NCI-H187 (cell line): ENCODE measurements at places on chromosomes 6 and 20.

DNA sequence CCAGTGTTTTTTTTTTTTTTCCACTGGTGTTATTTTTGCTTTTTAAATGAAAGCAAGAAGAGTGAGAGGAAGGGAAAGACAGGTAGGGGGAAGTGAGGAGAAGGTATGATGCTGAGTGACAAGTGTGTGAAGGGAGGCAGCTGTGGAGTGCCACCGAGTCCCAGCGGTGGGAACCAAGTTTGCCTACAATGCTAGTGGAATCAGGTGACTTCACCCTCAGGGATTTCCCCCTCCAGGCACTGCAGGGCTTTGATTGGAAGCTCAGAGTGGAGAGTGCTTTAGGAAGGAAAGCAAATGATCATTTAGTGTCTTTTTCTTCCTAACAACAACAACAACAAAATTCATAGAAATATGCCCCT lies 120.5 kb upstream of the ENPP5 start:
- no peak for DNase-seq

- DNase-seq: no peak
Measured at GRCh38 chr6:15392182-15392581, 146.3 kb downstream of the JARID2 start.

- DNase-seq: no peak
Measured at GRCh38 chr20:8974009-8974708, 94.7 kb upstream of the PLCB4 start.

- DNase-seq: no peak
Measured at GRCh38 chr6:90859056-90859455, 272.2 kb upstream of the MAP3K7 start.

GRCh38 chr6:94376876-94377275 lies 957.5 kb upstream of the EPHA7 start:
- DNase-seq: no peak

DNA sequence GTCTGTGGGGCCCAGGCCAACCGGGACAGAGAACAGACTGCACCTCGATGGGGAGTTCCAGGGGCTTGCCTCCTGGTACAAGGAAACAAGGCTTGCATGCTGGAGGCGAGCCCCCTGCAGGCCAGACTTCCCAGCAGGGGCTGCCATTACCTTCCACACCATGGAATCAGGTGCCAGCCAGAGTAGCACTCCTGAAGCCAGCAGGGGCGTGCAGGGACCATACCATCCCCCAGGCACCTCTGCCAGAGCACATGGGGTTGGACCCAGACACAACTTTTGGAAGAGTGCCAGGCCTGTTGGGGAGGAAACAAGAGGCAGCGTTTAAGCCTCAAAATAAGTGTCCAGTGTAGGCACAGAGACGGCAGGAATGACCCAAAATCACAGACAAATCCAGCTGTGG lies 6.5 kb downstream of the DDO start:
- no peak for DNase-seq

DNA sequence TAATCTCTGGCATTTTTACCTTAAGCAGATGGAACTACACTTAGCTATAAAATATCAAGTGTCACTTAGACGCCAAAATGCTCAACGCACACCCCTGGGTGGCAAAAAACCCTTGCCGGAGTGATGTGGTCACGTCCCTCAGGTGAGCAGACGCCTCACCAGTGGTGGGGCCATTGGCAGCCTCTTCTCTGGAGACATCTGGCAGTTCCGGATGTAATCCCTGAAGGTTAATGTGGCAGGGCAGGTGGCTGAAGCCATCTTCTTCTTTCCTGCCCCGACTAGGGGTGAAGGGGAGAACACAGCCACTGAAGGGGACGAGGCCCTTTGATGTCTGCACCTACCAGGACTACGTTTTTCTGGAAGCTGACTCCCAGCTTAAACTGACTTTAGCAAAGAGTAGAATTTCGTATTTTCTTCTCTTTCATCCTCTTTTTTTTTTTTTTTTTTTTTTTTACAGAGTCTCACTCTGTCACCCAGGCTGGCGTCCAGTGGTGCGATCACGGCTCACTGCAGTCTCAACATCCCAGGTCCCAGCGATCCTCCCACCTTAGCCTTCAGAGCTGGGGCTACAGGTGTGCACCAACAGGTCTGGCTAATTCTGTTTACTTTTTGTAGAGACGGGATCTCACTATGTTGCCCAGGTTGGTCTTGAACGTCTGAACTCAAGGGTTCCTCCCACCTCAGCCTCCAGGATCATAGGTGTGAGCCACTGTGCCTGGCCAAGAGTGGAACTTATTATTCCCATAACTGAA lies 152.1 kb downstream of the TTLL2 start:
- no peak for DNase-seq

GRCh38 chr6:28897369-28897745 lies 26.4 kb downstream of the TRIM27 start:
- no peak for DNase-seq

DNA sequence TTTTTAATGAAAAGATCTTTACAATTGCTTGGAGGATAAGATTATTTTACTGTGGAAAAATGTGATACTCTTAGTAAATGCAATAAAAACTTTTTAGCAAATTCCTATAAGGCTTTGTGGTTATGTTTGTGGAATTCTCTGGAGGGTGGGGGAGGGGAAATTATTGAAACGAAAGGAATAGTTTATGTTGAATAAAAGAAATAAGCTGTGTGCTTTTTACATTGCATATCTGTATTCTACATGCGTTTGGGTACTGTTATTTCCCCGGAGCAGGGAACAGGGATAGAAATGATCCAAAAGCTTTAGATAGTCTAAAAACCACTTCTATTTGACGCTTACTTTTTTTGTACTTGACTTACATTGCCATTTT lies 143.8 kb downstream of the SLC16A10 start:
- no peak for DNase-seq

DNA sequence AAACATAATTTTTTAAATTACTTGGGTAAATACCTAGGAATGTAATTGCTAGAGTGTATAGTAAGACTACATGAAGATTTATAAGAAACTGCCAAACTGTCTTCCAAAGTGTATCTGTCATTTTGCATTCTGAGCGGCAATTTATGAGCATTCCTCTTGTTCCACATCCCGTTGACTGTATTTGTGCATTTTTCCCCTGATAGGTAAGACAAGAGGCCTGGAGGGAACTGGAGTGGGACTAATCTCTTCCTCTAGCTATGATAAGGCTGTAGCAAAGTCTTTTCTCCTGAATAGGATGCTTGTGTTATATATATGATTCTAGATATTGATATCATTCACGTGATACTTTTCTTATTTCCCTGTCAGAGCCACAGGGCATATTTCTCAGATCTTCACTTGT lies 1557.5 kb downstream of the GRIK2 start:
- no peak for DNase-seq

DNA sequence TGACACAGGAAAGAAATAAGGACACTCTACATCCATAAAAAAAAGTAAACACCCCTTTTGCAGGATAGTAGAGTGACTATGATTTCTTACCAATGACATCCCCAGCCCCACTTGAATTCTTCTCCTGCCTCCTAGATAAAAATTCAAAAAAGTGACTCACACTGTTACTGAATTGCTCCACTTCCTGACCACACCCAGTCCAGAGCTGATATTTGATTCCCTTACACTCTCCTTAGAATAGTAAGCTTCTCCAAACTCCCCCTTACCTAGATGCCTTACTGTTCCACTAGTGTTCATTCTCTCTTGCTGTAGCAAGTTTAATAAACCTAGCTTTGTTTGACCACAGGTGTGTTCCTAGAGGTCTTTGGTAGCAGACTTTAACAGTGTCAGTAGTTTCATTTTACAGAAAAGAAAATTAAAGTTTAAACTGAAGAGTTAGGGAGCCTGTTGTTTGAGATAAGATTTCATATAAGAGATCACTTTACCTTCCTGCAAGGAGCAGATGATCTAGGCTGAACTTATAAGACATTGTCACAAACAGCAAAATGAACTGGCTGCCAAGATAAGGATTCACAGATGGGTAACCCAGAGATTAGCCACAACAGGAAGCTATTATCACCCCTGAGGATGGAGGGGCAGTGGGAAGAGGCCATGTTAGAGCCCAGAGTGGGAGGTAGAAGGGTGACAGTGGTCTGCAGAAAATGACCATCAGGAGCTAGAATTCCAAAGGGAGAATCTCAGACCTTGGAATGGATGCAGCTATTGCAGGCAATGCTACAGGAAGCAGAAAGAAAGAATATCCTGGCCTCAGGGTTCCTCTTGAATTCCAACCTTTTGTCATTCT lies 28.4 kb upstream of the BTN3A2 start:
- DNase-seq: no peak

- DNase-seq: no peak
Measured at GRCh38 chr20:16662467-16662866, 67.4 kb upstream of the SNRPB2 start.

DNA sequence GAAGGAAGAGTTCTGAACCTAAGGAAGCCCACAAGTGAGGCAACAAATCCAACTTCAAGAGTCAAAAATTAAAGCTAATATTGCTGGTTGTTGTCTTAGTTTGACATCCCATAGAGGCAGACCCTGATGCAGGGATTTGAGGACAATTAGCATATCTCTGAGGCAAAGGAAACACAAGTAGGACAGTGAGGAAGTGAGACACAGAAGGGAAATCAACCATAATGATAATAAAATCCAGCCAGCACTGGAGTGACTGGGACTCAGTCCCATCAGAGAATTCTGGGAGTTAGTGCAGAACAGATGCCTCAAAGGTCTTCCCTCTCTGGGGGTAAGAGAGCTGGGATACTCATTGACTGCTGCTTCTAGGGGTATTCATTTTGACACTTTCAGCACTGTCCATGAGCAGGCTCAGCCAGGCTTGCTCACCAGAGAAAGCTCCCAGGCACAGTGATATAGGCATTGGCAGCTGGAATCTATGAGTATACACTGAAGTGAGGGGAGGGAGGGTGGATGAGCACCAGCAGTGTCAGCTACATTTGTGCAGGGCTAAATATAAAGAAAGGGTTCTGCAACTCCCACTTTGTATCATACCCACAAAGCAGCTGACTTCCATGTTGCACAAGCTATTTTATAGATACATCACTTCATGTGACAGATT lies 43.4 kb upstream of the SPTLC3 start:
- no peak for DNase-seq

DNA sequence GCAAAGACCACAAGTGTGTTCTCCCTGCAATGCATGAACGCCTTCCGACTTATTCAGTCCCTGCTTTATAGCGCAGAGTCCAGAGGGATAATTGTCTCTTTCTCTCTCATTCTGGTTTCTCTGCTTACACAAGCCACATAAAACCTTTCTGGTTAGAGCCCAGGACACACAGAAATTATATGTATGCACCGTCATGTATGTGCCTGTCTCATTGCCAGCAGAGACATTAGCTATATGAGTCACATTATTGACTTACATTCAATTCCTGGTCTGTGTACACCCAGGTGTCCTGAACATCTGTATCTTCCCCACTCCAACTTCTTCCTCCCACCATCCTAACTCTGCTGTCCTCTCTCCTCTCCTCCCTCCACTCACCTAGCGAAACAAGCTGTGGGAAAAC lies 44.0 kb downstream of the LRFN2 start:
- no peak for DNase-seq

DNA sequence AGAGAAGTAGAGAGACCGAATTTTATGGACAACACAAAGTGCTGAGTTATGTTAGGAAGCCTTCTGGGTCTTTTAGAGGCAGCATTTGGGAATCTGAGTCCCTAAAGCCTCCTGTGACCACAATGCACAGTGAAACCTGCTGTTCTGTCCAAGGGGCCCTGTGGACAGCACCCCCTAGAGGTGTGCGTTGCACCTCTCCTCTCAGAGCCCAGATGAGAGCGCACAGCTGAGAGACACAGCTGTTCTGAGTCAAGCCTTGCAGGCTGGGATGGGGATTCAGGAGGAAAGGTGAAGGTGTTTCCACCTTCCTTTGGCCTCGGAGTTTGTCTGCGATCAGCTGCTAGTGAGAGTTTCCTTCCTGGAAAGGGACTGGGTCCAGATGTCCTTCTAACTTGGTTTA lies 13.0 kb downstream of the PCK1 start:
- DNase-seq: no peak

DNA sequence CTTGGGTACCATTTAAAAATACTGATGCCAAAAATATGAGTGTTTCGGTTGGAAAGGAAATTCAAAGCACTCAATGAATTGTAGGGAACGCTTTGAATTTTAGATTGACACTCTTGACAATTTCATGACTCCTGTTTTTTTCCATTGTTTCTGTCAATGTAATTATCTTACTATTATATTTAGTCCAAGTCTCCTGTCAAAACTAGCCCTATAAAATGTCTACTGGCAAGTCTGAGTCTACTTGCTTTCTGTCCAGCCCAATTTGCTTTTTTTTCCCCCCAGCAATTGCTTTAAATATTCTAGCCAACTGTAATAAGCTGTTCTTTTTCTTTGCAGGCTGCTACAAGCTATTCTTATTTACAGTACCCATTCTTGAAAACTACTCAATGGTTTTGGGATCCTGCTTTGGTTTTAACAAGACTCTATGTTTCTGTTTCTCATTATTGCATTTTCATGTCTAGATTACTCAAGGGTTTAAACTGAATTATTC lies 1103.9 kb upstream of the GJE1 start:
- DNase-seq: no peak

DNA sequence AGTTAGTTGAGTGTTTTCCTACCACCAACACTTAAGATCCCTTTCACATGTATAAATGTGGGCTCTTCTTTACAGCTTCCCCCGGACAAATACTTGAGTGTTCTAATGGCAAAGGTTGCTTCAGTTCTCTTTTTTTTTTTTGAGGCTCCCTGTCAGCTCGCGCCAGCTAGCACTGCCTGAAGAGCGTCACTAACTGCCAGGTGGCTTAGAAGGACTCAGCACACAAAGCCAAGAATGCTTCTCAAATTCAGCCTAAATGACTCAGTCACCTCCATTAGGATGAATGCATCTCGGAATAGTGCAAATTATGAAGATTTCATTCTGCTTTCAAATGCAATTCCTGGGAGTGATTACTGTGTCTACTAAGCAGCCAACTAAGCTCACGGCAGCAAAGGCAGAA lies 150.7 kb upstream of the BTBD3 start:
- peak; percentile 36 for DNase-seq

- DNase-seq: no peak
Measured at GRCh38 chr20:34084227-34084923, 27.7 kb downstream of the EIF2S2 start.

DNA sequence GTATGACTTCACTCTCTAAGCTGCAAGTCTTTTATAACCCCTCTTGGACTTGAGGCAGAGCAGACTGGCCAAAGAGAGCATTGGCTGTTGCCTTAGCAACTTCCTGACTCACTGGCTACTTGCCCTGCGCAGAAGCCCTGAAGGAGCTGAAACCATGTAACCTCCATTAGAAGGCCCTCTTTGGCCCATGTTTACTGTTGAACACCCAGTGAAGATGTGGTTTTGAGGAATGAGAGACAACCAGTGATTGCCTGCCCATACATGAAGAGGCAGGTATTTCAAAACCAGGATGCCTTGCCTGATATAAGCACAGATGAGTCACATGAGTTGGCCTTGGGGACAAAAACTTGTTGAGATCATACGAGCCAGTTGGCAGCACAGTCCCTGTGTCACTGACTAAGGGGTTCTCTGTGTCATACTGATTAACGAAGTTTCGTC lies 182.5 kb downstream of the EDN1 start:
- no peak for DNase-seq

GRCh38 chr6:118509009-118509617 lies 39.0 kb upstream of the PLN start:
- DNase-seq: no peak

DNA sequence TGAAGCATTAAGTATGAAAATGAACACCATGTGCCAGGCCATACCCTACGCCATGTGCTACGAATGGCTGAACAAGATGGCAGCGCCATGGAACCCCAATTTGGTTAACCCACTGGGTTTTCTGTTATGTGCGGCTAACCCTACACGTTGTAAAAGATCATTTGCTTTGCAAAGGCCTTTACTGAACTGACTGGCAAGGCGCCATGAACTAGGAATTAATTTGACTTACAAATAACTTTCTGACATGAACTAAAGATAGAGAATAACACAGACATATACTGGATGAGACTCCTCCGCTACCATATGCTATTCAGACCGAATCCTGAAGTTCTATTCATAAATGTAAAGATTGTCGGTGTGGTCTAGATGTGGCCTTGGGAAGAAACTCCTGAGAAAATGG lies 3.9 kb downstream of the CNKSR3 start:
- DNase-seq: no peak
